GM23248 (cell line): ENCODE measurements at places on chromosomes 11 and 22. TPM values are rescaled to one million over a fixed set of nuclear protein-coding genes. Genes with fewer than 3 reads are reported as not detected.

The P2RX6 gene
- polyA plus RNA-seq: 2.2 and 2.4 TPM in 2 replicates

The GTSE1 gene
- polyA plus RNA-seq: 8.0 and 8.6 TPM in 2 replicates

The CD3G gene
- not detected in 2 replicates for polyA plus RNA-seq

The DBX1 gene
- polyA plus RNA-seq: not detected in 2 replicates

The SSTR3 gene
- not detected in 2 replicates for polyA plus RNA-seq

The BTG4 gene
- polyA plus RNA-seq: 0.33 TPM in 1 of 2 replicates, not detected in the other

The PLEKHB1 gene
- polyA plus RNA-seq: not detected in 2 replicates

The TEX12 gene
- polyA plus RNA-seq: not detected in 2 replicates

The C11orf87 gene
- 0.94 and 1.1 TPM in 2 replicates for polyA plus RNA-seq

The DDB1 gene
- polyA plus RNA-seq: 160 and 162 TPM in 2 replicates

- no peak for DNase-seq
Observed at GRCh38 chr22:50602338-50602700, 1.7 kb downstream of the MAPK8IP2 start.

GRCh38 chr11:117670443-117670842 lies 126.6 kb downstream of the DSCAML1 start:
- no peak for DNase-seq

- DNase-seq: no peak
Observed at GRCh38 chr11:86773513-86774252, 26.7 kb upstream of the PRSS23 start.

DNA sequence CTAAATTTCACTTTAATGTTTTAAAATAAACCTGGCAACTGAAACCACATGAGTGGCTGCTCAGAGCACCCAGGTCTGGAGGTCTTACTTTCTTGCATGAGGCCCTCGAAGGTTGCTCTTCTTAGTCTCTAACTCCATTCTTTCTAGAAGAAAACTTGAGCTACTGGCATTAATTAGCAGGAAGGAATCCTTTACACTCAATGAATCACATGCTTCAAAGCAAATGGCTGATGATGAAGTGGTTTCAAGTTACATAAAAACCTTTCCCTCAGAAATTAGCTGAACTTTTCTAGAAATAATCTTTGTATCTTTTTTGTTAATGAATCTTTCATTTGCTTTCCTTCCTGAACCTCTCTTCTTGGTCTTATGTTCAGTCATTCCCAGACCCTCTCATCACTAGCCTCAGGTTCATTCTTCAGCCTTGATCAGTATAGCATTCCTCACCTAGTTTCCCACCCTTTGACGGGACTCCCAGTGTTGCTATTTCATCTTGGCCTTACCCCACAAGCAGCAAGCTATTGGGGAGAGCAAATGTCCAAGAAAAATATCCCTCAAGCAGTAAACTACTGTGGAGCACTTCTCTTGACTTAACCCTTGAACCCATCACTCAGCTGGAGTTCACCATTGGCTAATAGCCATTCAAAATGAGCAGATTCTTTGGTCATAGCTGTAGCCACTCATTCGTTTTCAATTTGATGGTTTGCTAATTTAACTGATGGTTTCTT lies 75.1 kb downstream of the INSC start:
- DNase-seq: peak; percentile 49

DNA sequence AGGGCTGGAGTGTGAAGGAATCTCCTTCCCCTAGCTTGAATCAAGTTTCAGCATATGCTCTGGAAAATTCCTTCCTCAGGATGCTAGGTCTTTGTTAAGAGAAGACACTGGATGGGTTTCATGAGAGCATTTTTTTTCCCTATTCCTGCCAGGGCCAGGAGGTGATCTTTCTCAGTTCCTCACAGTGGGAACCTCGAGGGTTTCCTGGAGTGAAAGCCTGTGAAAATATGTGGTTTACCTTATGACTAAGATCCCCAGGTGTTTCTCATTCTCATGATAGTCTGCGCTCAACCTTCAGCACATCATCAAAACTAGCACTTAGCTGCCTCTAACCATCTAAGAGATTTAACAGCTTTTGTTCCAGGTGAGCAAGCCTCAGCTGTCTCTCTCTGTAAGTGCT lies 985.3 kb upstream of the FAT3 start:
- DNase-seq: no peak

DNA sequence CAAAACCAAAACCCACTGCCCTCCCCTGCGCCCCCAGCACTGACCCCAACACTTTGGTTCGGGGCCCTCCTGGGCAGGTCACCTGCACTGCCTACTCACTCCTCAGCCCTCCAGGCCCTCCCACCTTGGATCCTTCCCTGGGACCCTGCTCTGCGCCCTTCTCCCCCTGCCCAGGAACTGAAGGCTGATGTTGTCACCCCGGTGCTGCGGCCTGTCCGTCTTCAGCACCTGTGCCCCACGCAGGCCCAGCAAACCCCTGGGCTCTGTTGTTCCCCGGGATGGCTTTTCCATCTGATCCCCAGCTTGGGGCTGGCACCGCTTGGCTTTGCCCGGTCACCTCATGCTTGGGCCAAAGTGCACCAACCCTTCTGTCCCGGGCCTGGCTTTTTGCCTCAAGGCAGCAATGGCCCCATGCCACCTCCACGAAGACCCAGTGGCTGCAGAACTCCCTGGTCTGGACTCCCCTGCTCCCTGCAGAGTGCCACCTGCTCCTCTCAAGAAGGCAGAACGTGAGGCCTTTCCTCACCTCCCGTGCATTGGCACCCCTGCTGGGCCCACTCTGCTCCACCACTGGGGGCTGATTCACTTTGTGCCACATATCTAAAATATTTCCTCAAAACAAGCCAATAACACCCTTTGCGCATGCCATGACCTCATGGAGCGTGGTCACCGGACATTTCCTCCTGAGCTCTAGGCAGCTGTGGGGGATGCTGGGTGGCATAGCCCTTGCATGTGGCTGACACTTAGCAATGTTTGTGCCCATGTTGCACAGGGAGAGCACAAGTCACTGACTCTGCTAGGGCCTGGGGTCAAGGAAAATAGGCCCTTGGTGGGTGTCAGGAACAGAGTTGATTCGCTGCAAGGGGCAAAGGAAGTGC lies 8.8 kb downstream of the PPM1F start:
- no peak for DNase-seq

DNA sequence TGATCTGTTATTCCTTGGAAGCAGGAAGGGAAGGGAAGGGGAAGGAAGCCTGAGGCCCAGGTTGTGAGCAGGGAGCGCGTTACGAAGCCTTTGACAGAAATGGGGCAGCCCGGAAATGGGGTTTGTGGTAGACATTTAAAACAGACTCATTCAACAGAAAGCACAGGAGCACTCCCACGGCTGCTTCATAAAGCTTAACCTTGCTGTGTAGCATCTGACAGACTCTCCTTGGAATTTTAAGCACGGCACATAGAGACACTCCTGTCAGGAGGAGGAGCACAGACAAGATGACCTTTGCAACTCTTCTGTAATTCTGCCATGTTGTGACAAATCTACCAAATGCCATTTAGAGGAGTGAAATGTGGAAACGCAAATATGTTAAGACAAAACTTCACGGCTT lies 131.6 kb downstream of the FBXO7 start:
- DNase-seq: no peak

DNA sequence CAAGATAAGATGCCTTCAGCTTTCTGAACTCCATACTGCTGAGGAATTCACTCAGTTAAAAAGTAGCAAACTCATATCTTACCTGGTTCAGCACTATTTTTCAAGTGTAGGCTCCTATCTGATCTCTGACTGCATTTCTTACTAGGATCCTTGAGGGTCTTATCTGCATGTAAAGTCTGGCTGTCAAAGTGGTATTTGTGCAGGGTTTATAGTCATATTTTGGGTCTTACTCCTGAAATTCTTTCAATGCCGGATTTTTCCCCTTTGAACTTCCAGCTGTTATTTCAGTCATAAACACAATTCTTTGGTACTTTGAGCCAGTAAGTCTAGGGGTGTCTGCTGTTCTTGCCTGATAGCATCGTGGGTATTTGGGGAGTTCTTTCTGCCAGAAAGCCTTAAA lies 25.3 kb upstream of the NOX4 start:
- DNase-seq: no peak

- DNase-seq: no peak
Observed at GRCh38 chr22:32920734-32921133, 119.2 kb downstream of the TIMP3 start.

GRCh38 chr22:26131589-26132154 lies 37.6 kb upstream of the SEZ6L start:
- DNase-seq: no peak

DNA sequence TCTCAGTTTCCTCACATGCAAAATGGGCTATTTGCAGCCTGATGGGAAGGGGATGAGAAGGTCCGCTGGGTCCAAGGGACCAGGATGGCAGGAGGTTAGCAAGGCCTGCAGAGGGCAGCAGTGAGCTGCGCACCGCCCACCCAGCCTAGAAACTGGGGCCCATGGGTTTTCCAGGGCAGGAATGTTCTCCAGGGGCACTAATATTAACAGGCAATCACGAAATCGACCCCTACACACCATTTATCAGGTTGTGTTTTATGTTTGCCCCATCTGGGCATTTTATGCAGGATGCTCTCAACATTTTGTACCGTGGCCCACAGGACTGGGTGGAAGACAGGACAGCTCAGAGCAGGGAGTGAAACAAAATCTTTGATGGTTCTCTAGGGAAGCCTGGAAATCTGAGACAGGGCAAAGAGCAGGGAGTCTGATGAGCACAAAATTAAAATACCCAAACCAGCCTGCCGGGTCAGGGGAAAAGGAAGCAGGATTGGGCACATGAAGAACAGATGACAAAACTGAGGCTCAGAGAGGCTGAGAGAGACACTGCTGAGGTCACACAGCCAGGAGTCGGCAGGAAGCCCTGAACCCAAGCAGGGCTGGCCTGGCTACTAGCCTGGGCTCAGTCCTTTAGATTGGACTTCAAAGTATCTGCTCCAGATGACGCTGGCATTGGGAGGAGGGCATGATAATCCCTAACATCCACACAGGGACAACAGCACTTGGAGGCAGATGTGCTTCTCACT lies 1.6 kb upstream of the BCR start:
- DNase-seq: peak; percentile 69

GRCh38 chr11:112706863-112707262 lies 254.4 kb upstream of the NCAM1 start:
- DNase-seq: no peak

DNA sequence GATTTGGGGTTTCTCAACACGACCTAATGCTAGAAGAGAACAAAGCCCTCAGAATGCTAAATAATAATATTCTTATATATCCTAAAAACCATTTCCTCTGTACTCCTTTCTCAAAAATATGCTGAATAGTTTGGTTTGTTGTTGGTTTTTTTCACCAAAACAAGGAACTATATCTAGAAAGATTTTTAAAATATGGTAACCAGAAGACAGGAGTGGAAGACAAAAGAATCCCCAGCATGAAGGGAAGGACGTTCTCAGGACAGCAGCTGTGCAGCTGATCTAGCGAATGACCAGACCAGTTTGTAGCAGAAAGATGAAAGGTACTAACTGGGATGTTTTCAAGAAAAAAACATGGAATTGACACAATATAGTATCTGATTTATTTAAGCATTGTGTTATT lies 19.3 kb downstream of the FEZ1 start:
- no peak for DNase-seq

GRCh38 chr11:19892876-19893275 lies 180.2 kb downstream of the NAV2 start:
- DNase-seq: peak; percentile 60

DNA sequence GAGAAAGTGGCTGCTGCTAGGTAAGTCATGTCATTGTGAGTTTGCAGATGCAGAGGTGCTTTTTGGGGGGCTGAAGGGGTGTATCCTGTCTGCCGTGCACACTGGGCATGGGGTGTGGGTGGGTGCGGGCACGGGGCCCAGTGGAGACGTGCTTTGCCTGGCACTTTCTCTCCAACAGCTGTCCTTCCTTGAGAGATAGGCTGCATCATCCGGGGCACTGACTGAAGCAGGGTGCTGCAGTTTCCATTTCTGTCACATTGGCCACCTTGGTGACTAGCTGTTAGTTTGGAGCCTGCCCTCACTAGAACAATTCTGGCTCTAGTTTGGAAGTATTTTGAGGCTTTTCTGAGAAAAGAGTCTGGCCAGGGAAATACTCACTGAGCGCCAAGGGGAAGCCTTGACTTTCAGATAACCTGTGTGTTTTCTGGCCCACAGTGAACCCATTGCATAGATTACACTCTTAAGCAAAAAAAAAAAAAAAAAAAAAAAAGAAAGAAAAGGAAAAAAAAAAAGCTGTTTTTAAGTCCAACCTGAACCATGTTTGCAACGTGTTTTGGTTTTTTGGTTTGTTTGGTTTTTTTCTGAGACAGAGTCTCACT lies 219.2 kb downstream of the NAV2 start:
- DNase-seq: no peak

DNA sequence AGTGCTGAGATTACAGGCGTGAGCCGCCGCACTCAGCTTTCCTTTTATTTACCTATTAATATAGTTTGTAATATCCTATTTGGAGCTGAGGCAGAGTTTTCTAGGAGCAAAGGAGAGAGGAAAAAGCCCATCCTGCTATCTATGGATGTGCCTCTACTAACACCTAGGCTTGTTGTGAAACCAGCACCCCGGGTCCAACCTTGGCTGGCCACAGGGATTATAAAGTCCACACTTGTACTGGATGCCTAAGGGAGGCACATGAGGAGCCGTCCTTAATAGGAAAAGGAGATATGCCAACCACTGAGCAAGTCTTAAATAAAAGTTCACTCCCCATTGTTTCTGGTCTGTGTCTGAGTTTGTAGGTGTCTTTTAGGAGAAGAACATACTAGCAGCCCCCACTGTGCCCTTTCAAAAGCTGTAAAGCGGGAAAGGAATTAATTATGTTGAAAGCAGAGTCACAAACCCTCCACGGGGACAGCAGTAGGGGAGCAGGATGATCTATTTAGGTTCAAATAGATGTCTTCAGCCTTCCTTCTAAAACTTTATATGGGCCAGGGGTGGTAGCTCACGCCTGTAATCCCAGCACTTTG lies 29.3 kb downstream of the RRP7A start:
- no peak for DNase-seq

GRCh38 chr11:4848908-4849532 lies at the start of gene OR51S1:
Gene OR51S1, minus strand, starts transcription at chr11:4849208. Its CDS starts 0 bp downstream, at chr11:4849208.
- DNase-seq: no peak

GRCh38 chr11:65036931-65037330 lies 4.1 kb upstream of the SAC3D1 start:
- no peak for DNase-seq

DNA sequence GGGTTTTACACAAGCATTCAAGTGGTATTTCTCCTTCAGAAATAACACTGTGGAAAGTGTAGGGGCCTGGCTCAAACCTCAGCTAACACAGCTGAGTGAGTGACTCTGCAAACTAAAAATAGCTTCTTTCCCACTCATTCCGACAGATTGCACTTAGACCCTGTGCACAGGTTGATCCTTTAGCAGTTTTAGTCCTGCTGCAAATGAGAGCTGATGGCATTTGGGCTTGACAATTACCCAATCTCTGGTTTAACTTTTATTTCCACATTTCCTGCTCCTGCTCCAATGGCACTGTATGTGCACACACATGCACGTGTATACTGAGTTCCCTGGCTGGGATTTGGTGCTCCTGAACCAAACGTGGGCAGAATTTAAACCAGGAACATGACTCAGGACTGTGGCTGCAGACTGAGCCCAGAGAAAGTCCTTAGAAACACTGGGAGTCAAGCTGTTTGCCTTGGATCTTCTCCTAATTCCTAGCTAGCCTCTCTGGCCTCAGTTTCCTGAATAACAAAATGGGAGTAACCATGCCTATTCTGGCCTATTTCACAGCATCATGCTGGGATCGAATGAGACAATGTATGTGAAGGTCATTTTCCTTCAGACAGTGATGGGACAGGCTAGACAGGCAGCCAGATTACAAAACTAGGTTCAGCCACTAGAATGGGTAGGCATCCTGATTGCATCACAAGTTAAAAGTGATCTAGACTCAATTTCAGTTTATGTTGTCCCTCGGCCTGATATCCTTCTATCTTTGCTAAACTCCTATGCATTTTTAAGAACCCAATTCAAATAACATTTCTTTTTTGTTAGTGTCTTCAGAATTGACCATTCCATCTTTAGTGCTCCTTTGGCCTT lies 58.2 kb downstream of the SERGEF start:
- peak; percentile 49 for DNase-seq

GRCh38 chr22:47119181-47119580 lies 356.7 kb downstream of the TBC1D22A start:
- no peak for DNase-seq
